ENCODE measurements at places on chromosomes 5 and 9.

GRCh38 chr9:78014776-78015175, 16.8 kb downstream of the GNAQ start:
- no peak for DNase-seq

- DNase-seq = no peak
These were observed 30.6 kb upstream of the OBP2B start for GRCh38 chr9:133239533-133240090.

DNA sequence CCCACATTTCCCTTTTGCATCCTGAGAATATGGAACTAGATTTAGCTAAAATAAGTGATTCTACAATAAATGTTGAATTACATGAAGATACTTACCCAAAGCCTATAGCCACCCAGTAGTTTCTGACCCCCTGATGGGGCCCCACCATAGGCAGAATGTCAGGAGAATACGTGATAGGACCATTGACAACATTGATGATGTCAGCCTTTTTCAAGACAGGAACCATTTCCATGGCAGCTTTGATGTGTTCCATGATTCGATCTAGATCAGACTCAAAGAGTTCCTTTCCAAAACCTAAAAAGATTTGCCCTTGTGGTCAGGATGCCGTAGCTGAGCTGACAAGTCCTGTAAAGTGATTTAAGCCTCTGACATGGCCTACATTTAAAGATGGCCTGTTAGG, 27.3 kb downstream of the DMGDH start:
- DNase-seq = no peak

DNA sequence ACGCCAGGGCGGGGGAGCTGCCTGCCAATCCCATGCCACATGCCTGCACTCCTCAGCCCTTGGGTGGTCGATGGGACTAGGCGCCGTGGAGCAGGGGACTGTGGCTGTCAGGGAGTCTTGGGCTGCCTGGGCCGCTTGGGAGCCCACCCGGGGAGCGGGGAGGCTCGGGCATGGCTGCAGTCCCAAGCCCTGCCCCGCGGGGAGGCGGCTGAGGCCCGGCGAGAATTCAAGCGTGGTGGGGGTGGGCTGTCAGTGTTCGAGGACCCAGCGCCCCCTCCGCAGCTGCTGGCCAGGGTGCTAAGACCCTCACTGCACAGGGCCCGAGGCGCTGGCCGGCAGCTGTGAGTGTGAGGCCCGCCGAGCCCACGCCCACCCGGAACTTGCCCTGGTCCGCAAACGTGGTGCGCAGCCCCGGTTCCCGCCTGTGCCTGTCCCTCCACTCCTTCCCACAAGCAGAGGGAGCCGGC, 83.2 kb upstream of the DMRTA1 start:
- DNase-seq = no peak

DNA sequence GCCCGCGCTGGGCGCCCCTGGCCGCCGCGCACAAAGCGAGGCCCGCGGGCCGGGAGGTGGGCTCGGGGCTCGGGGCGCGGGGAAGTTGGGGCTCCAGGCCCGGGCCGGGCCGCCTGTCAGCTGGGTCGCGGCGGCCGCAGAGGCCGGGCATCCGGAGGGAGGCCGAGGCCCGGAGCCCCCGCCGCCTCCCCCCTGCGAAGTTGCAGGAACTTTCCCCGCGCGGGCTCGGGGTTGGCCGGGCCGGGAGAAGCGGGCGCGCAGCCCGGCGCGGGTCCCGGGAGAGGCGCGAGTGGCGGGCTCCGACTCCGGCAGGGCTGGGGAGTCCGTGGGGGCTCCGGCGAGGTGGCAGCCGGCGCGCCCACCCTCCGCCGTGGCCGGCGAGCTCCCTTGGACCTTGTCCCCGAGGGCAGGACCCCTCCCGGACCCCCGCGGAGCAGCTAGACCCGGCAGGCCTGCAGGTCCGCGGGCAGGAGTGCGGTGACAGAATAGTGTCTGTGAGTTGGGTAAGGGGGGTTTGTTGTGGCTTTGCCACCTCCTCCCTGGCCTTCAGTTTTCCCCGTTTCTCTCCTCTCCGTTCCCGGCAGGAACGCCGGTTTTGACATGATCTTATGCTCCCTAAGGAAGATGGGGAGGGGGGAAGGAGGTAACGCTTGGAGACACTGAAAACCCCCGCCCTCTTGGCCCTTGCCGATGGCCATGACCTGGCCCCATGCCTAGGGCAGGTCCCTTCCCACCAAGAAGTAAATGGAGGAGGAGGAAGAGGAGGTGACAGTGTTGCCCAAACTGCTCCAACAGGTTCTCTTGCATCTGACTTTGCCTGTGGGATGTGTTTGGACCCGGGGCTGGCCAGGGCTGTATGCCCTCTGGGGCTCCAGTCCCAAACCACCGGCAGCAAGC, 942 bp downstream of the PHF2 start:
- DNase-seq = no peak

DNA sequence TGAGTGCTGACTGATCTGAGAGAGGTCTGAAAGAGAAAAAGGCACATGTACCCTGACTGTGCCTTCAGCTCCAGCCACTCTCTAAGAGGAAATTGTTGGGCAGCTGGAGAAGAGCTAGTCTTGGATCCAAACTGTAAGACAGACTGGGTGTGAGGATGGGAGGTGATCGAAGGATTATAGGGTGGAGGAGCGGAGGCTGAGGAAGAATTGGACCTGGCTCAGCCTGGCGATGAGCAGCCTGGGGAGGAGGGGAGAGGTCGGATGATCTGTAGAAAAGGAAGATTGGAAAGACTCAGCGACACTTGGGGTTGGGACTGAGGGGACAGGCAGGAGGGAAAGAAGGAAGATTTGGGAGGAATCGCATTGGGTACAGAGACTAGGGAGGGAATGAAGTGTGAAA, 98.6 kb upstream of the SLC25A48 start:
- DNase-seq = no peak

GRCh38 chr5:140674211-140674610, 835 bp upstream of the DND1 start:
- DNase-seq = no peak

DNA sequence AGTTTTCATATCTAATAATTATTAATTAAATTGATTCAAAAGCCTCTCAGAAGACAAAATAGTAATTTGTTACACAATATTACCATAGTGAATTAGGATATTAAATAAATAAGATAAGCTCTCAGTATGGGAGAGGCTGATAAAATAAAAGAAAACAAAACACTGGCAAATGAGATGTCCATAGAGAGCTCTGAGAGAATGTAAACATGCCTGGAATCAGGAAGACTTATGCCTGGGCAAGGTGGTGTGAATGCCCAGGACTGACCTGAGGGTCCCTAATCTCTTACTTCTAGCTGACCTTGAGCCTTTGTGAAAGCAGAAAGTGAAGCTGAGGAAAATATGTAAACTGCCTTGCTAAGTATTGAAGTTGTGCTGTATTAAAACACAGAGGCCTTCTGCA, 616.5 kb downstream of the PTPRD start:
- DNase-seq = no peak

Data from effector memory CD8-positive, alpha-beta T cell (primary cell).